ENCODE measurements at places on chromosomes 12 and 14.

DNA sequence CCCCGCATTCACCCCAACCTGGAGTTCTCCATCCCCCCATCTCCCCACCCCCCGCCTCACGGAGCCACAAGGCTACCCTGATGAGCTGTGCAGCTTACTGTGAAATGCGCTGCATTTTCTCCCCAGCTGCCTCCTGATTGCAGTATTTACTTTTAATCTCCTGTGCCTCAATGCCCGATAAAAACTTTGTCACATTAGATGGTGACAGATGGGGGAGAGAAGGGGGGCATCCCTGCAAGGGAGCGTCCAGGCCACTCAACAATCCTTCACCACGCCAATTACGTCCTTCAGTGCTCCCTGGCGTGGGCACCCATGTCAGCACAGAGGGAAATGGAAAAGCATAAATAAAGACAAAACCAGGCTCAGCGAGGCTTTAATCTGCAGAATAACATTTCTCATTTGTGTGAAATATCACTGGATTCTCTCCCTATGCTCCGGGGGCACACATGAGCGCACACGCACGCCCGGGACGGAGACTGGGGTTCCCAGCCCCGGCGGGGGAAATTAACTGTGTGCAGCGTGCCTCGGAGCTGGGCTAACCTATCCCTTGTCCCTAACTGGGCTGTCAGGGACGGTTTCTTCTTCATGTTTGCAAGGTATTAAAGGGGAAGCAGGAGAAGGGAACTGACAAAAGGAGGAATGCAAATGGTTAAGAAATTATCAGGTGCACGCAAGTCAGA, 186.7 kb upstream of the VASH1 start:
- no peak for DNase-seq

GRCh38 chr12:72010356-72010755, 71.7 kb downstream of the TPH2 start:
- DNase-seq, result peak; percentile 12

DNA sequence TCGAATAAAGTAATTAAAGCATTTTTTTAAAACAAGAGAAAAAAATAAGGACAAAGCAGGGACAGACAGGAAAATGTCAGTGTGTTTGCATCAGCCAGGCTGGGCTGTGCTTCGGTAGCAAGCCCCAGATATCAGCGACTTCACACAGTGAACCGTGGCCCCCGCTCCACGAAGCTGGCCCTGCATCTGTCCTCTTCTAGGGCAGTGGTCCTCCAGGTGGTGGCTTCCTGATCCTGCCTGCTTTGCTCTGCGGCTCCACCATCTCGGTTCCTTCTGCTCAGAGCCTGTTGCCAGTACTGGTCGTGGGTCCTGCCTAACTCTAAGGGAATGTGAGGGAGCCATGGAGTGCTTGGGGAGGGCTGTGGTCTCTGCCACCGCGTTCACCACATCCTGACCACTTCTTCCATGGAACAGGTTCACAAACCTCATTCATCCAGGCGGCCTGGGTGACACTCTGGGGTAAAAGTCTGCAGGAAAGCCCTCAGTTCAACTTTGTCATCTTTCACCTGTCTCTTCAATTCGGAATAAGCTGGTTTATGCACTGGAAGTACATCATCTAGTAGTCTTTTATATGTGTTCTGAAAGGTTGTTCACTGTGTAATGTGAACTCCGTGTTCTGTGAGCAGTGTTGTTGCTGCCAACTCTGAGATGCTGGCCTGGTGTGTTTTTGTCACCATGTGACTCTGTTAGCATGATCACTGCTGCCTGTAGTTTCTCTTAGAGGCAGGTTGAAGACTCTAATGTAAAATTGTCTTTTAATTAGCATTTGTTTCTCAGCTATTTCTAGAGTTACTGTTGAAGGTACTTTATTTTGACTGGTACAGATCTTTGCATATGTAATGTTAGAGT, 47.9 kb downstream of the ANKRD9 start:
- no peak for DNase-seq

DNA sequence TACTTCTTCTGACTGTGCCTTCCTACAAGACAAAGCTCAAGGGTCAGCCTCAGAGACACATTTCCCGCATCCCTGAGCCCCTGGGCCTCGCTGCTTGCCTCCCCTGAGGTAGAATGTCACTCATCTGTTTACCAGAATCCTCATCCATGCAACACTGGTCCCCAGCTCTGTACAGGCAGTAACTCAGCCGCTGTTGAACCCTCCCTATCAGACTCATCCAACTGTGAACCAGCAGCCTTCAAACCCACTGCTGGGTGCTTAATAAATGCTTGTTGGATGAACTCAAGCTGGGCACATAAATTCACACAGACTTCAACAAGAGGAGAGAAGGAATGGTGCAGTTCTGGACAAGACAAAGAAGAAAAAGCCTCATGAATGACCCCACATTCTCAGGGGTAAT, 6.1 kb downstream of the NT5DC3 start:
- no peak for DNase-seq

DNA sequence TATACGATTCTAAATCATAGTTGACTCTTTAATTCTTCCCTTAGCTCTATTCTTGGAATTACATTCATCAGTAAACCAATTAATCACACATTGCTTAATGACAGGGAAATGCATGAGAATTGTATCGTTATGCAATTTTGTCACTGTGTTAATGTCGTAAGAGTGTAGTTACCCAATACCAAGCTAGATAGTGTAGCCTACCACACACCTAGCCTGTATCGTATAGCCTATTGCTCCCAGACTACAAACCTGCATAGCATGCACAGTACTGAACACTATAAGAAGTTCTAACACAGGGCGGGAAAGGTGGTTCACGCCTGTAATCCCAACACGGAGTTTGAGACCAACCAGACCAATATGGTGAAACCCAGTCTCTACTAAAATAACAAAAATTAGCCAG, 24.7 kb downstream of the HNRNPC start:
- DNase-seq, result no peak

GRCh38 chr12:29343022-29343799, 37.8 kb downstream of the ERGIC2 start:
- no peak for DNase-seq

- DNase-seq, result peak; percentile 47
These were observed 89.8 kb downstream of the CRADD start for GRCh38 chr12:93766796-93767523.

DNA sequence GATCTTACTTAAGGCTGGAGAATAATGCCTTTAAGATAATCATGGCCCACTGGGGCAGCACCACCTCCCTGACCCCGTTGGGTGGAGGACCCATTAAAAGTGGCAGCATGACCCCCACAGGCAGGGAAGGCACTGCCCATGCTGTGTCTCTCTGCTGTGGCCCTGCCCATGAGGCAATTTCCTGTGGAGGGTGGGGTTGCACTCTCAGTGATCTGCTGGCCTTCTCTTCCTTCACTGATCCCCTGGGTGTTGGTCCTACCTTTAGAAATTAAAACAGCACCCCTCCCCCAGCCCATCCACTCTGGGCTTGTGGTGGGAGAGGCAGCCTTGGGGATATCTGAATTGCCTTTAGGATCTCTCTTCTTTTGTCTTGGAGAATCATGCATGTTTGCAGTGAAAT, 17.3 kb downstream of the KLRK1 start:
- DNase-seq, result no peak

DNA sequence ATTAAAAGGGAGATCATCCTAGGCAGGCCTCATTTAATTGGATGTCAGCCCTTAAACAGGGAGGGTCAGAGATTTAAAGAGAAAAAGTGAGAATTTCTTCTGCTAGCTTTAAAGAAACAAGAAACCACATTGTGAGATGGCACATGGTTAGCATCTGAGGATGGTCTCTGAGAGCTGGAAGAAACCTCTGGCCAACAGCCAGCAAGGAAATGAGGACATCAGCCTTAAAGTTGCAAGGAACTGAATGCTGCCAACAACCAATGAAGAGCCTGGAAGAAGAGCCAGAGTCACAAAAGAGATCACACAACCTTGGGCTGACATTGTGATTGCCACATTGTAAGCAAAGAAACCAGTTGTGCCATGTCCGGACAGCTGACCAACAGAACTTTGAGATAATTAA, 17.5 kb upstream of the FAR2 start:
- DNase-seq, result no peak

DNA sequence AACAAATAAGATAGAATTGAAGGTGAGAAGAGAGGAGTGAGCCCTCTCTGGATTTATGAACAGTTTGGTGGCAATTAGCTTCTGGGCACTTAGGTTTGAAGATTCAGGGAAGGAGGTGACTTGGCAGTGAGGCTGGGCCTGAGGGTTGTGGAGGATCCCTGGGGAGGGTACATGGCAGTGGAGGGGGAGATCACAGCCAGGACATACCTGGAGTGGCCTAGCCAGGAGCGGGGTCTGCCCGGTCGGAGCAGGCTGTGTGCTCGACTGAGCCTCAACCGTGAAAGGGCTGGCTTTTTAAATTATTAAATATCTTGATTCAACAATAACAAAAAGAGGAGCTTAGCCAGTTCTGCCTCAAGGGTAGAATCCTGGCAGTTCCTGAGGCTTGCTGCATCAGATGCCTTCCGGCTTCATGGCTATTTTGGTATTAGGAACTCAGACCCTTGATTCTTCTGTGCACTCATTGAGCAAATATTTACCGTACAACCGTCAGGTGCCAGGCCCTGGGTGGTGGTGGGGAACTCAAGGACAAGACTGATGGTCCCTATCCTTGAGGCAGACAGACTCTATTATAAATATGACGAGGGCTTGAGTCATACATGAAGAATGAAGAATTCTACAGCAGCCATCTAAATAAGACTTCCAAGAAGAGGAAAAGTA, 73.4 kb downstream of the SPTB start:
- DNase-seq, result peak; percentile 64

DNA sequence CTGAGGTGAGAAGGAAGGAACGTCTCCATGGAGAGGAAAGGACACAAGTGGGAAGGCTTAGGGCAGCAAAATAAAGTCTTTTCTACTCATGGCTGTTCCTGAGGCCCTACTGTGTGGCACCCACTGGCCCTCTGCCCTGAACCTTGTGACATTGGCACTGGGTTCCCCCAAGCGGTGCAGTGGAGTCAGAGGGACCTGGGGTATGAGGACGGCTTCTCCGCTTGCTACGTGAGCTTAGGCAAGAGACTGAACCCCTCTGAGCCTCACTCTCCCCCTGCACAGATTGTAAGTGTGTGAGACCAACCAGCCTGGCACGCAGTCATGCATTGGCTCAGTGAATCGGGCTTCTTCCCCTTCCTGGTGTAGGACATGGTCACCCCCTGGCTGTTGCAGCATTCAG, 19.7 kb downstream of the SLC6A12 start:
- DNase-seq, result no peak

GRCh38 chr14:53034688-53035230, 83.9 kb upstream of the FERMT2 start:
- no peak for DNase-seq

DNA sequence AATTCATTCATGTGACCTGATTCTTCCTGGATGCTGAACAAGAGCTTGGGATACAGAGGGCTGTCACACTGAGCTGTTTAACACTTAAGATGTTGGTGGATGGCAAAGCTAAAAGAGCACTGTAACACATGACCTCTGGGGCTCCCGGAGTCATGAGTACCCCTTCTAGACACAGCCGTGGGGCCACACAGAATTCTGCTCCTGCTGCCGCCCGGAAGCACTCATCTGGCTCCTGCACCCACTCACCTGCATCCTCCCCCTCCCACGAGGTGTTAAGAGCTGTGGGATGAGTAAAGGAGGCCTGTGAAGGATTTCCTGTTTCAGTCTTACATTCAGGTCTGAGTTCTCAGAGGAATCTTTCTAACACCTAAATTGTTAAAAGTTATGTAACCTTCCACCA, 78.0 kb upstream of the SSTR1 start:
- no peak for DNase-seq

DNA sequence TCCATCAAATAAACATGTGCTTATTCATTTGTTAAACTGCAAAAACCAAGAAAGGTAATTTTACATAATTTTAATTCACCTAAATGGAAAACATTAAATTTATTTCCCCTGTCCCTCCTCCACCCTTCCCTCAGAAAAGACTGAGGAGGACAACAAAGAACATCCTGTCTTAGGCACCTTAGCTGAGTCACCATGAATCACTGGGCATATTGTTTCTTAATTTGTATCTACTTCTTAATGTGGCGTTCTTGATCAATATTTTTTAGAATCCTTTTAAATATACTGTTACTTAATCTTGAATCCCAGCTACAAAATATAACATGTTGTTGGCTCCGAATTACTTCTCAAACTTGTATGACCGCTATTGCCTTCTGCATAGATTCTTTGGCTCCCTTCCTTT, 23.5 kb downstream of the SIX6 start:
- no peak for DNase-seq

DNA sequence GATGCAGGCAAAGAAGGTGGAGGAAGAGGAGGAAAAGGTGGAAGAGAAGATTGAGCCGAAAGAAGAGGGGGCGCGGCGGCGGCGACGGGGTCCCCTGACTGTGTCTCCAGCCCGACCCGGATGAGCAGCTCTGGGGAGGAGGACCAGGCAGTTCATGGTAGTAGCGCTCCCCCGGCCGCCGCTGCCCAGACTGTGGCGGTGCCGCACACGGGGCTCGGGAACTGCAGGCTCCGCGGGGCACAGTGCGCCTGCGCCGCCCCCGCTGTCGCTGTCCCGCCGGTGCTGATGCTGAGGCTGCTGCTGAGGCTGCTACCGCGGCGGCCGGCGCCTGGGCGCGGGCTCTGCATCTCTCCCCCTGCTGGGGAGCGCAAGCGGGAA, at the start of gene KCNH5:
Gene KCNH5, minus strand, starts transcription at position 225 of the 378 bp plus-strand sequence. CDS start 272 bp downstream, outside the sequence.
- DNase-seq, result peak; percentile 80

DNA sequence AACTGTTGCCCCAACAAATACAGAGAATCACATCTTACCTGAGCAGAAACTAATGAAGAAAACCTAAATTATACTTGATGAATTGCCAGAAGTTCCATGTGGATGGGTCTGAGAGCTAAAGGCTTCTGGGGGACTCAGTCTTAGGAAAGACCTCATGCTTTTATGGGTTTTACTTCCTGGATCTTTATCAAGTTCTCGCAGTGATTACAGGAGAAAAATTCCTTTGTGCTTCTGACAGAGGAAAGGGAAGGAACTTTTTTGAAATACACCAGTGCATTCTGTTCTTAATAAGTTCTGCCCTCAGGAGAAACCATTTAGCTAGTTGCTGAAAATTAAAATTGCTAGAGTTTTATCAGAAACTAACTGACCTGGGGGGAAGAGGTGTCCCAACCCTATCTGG, 203.9 kb upstream of the KITLG start:
- no peak for DNase-seq

GRCh38 chr12:103024650-103025049, 67.2 kb downstream of the ASCL1 start:
- DNase-seq, result no peak

GRCh38 chr12:104691721-104692556, 235.2 kb downstream of the CHST11 start:
- no peak for DNase-seq

- no peak for DNase-seq
These were observed 279.3 kb downstream of the EGLN3 start for GRCh38 chr14:33671556-33671955.

- no peak for DNase-seq
These were observed 19.9 kb downstream of the CYP46A1 start for GRCh38 chr14:99704037-99704436.

GRCh38 chr12:42552822-42553221, 36.7 kb downstream of the PRICKLE1 start:
- no peak for DNase-seq

- no peak for DNase-seq
These were observed 30.4 kb downstream of the MEG3 start for GRCh38 chr14:100856056-100856950.

GRCh38 chr12:67424784-67425183, 155.6 kb downstream of the CAND1 start:
- DNase-seq, result no peak

Data from AG08396 (cell line).